ENCODE measurements at places on chromosomes 3 and 15.

- no peak for DNase-seq
Observed at GRCh38 chr3:12780751-12781150, 15.7 kb upstream of the CAND2 start.

DNA sequence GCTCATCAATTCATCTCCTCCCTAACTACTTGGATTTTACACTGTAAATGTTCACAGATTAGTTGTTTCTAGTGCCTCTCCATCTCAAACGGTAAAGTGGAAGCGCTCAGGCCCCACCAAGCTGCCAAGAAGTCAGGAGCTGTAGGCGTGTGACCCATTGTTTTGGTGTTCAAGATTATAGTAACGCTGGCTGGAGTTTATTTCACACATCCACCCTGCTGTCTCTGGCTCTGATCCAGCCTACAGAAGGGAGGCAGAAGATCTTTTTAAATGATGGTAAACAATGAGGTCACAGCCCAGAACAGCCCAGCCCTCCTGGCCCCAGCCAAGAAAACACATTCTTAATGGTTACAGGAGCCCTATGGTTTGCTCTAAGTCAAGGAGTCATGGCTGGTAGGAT lies 25.7 kb upstream of the GALNT15 start:
- no peak for DNase-seq

DNA sequence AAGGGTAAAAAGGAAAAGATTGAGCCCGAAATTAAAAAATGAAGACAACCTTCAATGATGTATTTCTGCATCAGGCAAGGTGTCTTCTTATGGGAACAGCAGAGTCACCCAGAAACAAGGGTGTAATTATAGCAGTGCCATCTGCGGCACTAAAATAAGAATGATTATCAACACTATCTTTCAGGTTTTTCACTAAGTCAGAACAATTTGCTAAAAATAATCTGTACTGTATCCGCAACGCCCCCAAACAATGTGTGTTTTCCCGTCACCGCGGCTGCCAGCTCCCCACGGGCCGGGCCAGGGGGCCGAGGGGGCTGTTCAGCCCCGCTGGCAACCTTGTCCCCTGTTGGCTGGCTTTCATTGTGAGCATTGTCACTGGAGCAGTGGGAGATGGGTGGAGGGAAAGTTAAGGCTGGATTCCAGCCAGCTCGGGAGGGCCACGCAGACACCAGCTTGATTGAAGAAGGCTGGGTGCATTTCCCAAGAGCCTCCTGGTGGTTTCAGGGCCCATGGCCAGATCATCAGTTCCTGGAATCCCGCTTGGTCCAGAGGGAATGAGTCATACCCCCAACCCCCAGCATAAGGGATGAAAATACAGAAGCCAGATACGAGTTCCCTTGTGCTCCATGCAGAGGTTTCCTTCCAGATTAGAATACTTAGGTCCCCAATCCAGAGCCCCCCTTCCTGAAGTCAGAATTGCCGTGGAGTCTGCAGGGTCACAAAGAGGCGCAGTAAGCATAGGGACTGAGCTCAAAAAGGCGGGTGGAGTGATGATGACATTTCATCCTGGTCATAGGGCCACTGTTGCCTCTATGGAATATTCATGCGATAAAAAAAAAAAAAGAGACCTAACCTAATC lies 90.2 kb upstream of the KLF13 start:
- DNase-seq: no peak

DNA sequence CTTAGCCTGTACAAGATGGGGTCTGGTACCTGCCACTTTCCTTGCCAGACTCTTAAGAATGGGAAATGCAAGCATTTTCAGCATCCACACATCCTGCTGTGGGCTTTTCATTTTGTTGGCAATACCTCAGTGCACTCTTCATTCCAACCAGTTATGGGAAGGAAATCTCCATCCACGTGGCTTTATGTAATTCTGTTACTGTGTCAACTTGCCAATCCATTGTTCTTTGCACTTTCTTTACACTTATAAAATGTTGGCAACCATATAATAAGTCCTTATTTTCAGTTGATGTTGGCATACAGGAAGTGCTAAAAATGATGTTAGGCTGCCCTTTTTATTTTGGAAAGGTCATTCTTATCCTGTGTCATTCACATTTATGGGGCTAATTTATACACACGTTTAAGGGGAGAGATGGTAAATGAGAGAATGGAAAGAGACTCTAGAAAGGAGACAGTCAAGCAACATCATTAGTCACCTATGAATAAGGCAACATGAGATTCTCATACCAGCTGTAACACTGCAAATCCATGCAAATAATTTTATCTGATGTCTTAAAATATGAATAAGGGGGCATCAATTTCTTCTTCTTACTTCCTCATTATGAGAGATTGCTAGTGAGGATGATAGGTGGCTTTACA lies 238.7 kb downstream of the CHST2 start:
- DNase-seq: no peak

GRCh38 chr3:129365296-129366136 lies 62.9 kb downstream of the EFCAB12 start:
- no peak for DNase-seq

All from effector CD8-positive, alpha-beta T cell (primary cell).